ENCODE measurements at places on chromosomes 7 and 10. TPM values are rescaled to one million over a fixed set of nuclear protein-coding genes. Genes with fewer than 3 reads are reported as not detected.

DNA sequence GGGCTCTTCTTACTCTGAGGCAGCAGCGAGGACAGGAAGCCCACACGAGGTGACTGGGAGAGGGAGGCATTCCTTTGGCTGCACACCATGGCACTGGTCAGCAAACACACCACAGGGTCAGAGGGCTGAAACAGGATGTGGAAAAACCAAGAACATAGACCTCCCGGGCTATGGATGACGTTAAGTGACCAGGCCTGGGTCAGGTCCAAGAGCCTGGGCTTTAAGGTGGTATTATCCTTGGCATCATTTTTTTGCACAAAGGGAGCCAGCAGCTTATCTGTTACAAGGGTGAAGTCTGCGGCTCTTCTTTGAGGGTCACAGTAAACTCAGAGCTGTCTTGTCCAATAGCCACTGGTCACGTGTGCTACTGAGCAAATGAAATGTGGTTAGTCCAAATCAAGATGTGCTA is 7.0 kb downstream of the WDR91 start:
- no peak for DNase-seq

GRCh38 chr10:20065814-20066213 is 249.6 kb downstream of the PLXDC2 start:
- DNase-seq: no peak

DNA sequence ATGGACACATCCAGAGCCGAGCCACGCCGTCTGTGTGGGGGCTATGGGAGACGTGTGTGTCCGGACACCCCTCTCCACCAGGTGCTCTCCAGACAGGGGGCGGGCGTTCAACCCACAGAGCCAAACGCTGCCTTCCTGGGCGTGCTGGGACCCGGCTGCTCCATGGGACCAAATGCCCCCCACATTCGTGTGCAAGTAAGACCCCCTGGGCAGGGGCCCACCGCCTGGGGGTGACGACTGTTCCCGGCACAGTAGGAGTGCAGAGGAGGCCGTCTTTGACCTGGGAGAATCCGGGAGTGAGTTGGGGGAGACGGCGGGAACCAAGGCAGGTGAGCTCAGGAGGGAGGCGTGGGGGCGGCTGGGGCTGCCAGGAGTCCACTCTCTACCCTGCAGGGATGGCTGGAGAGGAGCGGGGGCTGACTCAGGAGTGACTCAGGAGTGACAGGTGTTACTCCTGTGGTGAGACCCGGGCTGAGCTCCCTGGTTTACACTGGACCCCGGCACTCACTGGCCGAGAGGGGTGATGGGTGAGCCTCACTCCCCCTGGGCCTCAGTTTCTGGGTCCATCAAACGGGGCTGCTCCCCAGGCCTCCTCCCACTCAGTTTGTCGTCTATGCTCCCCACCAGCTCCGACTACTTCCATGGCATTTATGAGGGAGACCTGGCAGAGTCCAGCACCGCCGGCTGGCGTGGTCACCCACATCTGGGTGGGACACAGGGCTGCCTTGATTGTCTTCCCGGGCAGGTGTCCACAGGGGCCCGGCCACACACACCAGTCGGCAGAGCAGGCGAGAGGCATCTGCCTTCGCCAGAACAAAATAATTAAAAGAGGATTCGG is 95.0 kb downstream of the MICALL2 start:
- no peak for DNase-seq

DNA sequence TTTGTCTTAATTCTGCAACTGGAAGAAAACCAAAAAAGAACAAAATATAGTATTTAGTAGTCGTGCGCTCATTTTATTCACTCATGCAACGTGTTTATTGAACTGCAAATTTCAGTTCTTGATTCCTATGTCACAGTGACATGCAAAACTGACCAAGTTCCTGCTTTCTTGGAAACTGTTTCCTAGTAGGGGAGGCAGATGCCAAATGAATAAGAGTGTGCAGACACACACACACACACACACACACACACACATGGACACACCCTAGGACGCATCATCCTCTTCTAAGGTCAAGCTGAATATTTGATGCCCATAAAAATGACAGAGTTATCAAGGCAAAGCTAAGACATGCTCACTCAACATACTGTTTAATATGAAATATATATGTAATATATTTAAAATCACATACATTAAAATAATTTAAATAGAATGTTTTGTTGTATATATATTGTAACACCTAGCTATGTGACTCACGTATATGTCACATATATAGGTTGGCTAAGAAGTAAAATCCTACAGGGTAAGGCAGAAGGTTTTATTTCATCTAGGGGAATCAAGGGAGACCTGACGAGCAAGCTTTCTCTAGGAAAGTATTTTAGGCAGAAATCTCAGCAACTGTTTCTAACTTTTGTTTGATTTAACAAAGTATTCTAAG is 79.6 kb downstream of the SVIL start:
- no peak for DNase-seq

DNA sequence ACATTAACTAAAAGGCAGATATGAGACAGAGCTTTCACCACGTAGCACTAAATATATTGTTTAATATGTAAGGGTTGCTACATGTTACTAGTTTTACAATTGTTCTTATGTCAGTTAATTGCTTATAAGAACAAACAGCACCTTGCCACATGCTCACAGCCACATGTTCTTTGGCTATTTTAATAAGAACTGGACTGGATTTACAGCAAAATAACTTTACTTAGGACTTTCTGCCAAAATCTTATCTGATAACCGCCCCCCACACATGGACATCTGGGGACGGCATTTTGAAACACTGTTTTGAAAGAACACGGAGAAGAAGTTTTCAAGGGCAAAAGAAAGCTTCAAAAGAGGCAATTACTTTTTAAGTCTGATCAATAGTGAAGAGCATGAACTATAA is 45.3 kb downstream of the JAZF1 start:
- DNase-seq: no peak

DPP6 gene
- not detected for total RNA-seq

Measured in thoracic aorta (tissue), 2 donors.